ENCODE measurements at places on chromosomes 16 and 17.

DNA sequence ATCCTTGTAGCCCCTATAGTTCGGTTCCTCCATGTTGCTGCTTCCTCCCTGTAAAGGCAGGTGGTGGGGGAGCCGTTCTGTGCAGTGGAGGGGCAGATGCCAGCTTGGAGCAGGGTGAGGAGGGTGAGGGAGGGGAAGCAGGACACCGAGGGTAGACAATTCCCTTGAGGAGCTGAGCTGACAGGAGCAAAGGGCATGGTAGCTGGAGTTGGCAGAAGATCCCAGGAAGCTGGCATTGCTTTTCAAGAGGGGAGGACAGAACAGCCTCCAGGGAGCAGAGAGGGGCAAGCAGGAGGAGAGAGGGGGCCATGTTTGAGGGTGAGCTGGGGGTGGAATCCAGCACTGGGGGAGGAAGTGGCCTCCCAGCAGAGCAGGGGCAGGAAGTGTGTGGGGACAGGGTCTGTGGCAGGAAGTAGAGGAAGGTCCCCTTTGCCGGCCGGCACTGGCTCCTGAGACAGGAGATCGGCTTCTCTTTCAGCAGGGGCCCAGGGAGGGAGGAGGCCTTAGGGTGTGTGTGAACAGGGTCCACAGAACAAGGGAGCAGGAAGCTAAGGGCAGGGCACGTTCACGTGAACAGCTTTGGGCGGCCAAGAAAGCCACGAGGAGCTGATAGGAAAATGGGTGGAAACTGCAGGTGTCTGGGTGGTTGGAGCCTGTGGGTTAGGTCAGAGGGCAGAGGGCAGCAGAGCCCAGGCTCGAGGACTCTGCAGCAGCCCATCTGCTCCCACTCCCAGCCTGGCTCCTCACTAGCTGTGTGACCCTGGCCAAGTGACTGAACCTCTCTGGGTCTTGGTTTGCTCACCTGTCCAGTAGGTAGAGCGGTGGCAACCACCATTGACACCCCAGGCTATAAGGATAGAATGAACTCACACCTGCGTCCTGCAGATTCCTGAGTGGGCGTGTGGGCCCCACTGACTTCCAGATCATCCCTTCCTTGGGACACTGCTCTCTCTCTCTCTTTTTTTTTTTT is 17.5 kb upstream of the SPNS2 start:
- DNase-seq = no peak

- no peak for DNase-seq
Observed at GRCh38 chr16:64864232-64864809, 257.5 kb downstream of the CDH11 start.

DNA sequence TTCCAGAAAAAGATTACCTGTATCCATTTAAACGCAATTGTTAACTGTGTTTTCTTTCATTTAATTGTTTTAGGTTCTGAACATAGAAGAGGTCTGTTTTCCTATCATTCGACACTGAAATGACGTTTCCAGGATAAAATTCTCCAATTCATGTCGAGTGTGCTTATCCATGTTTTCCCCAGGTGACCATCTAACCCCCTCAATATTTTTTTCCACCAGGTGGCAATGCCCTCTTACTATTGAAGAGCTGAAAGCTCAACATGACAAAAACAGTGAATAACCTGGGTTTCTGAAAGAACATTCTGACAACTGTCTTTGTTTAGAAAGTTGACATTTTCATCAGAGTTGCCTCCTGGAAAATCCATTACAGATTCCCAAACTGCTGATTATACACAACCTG is 948.7 kb downstream of the KCNJ2 start:
- DNase-seq = no peak

GRCh38 chr16:89142474-89143195 is 28.9 kb upstream of the CDH15 start:
- DNase-seq = no peak

GRCh38 chr16:81275795-81276194 is 37.3 kb downstream of the BCO1 start:
- DNase-seq = no peak

DNA sequence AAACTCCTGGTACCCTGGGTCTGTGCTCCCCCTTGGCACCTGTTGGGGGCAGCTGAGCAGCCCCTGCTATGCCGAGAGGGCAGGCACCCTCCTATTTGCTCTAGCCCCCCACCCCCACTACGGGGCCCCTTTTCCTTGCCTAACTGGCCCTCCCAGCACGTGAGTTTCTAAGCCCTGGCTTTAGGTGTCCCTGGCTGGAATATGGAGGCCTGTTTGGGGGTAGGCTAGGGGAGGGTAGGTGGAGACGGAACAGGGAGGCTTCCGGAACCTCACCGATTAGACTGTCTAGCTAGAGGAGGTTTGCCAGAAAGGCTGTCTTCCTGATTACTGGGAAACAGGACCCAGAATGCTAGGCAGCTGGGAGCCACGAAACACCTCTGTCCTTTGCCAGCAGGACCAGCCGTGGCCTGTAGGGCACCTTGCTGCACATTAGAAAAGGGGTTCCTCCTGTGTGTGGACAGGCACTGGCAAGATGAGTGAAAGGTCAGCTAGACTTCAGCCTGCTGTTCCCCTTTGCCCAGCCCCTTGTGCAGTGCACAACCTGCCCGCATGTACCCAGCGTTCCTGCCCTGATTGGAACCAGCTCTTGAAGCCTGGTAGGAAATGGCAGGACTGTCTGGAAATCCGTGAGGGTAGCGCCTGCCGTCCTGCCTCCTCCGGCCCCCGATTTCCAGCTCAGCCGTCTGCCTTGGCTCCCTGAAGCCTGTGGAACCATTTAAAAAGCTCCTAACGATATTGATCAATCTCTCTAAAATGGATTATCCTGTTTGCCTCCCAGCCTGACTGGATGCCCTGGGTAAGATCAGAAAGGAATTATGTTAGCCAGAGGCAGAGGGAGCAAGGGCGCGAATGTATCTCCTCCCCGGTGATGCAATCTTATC is 83.4 kb upstream of the GSE1 start:
- DNase-seq = no peak

DNA sequence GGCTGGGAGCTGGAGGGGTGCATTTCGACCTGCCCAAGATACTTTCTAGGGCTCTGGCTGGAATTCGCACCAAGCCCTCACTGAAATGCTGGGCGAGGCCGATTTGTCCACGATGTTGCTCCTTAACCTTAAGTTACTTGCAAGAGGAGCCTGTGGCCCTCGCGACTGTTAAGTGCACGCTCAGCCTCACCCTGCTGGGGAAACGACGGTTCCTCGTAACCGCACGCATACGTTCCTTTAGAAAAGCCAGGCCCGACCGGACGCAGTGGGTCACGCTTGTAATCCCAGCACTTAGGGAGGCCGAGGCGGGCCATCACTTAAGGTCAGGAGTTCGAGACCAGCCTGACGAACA is 607 bp upstream of the NCOR1 start:
- no peak for DNase-seq

DNA sequence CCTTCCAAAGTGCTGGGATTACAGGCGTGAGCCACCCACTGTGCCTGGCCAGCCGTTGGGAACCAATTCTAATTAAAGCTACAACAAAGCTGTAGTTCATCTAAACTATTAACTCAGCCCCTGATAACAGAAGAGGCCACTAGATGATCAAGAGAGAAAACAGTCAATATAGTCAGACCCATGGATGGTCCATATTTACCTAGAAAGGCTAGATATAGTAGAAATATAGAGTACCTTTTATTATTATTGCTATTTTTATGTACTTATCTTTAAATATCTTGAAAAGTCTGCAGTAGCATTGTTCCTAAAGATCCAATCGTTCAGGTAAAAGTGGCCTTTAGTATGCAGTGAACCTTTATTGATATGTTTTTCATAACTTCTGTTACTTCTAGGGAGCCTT is 43.2 kb downstream of the RNF213 start:
- DNase-seq = no peak

- no peak for DNase-seq
Observed at GRCh38 chr16:57534881-57535658, 1.3 kb downstream of the CCDC102A start.

DNA sequence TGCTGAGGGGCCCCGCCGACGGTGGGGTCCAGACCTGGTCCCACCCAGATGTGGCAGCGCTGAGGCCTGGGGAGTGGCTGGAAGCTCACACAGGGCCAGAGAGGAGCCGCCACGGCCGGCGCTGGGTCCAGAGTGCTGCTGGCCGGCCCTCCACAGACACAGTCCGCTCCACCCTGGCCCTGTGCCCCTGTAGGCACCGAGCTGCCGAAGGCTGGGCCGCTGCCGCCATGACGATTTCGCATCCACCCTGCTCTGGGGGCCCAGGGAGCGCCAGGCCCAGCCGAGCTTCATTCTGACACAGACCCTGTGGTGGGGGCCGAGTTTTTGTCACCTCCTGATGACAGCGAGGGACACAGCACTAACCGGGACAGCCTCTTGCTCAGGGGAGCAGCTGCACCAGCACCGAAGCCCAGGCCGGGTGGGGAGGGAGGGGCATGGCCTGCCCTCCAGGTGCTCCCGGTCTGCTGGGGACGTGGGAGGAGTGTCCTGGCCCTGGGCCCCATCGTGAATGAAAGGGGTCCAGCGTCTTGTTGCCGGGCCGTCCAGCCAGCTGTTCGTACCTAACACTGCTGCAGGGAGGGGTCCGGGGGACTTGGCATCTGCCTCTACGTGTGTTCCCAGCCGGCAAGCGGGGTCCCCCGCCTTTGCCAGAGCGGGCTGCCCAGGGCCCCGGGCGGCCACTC is 27.1 kb upstream of the SSTR5 start:
- no peak for DNase-seq

- no peak for DNase-seq
Observed at GRCh38 chr17:75622076-75622475, 11.2 kb upstream of the SMIM5 start.

- DNase-seq = no peak
Observed at GRCh38 chr17:70519300-70519699, 350.0 kb downstream of the KCNJ2 start.

- no peak for DNase-seq
Observed at GRCh38 chr16:51523400-51523799, 372.3 kb upstream of the SALL1 start.

- no peak for DNase-seq
Observed at GRCh38 chr16:85422196-85422631, 190.9 kb upstream of the GSE1 start.

DNA sequence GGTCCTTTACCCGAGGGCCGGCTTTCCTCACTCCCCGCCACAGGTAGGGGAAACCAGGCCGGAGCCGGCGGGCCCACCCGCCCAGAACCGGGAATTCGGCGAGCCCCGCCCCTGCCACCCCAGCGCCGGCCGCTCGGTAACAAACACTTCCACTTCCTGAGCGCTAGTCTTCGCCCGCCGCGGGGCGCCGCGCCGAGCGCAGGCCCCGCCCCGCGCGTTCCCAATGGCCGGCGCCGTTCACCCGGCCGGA is 224 bp upstream of the NHERF1 start:
- DNase-seq = no peak

- DNase-seq = no peak
Observed at GRCh38 chr16:79261944-79262552, 338.5 kb downstream of the MAF start.

DNA sequence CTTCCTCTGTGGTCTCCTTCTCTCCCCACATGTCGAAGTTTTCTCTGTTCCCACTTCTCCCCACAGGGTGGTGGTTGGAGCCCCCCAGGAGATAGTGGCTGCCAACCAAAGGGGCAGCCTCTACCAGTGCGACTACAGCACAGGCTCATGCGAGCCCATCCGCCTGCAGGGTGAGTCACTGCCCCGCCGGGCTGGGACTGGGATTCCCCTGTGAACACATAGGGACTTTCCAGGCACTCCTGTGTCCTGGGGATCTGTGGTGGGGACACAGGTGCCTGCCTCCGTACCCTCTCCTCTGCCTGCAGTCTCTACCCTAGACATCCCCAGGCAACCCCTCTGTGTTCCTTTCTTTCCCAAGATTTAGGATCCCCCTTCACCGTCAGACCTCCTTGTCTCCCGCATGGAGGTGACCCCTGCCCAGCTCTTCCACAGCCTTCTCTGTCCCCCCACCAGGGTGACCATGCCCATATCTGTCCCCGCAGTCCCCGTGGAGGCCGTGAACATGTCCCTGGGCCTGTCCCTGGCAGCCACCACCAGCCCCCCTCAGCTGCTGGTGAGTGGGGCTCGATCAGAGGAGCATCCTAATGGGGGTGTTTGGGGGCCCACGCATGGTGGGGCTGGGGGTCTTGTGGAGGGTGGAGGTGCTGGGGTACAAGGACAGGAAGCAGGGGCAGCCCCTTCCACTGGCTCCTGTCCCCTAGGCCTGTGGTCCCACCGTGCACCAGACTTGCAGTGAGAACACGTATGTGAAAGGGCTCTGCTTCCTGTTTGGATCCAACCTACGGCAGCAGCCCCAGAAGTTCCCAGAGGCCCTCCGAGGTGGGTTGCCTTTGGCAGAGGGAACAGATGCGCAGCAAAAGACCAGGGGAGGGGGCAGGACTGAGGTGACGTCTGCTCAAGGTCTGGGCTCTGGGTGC is 5.8 kb downstream of the ITGAM start:
- no peak for DNase-seq

GRCh38 chr17:65559804-65560627 is 1.4 kb downstream of the AXIN2 start:
- peak; percentile 35 for DNase-seq

DNA sequence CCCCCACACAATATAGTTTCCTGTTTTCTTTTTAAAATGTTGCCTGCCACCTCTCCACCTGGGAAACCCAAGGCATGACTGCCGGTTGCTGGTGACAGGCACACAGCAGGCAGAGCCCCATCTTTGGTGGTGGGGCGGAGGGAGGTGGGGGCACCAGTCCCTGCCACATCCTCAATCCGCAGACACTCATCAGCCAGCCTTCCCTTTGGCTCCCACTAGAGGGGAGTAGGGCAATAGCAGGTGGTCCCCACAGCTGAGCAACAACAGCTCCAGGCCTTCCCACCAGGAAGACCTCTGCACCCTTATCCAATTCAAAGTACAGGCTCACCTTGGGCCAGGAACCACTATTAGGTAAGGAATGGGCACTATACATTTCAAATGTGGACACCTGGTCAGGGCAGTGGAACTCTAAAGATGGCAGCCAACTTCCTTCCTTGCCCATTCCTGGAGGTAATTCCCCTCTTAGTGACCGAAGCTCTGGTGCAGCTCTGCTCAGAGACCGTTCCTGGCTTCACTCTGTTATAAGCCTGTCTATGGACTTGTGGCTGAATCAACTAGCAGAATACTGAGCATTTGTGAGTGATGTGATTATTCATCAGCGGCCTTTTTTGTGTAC is 13.9 kb downstream of the RECQL5 start:
- no peak for DNase-seq

DNA sequence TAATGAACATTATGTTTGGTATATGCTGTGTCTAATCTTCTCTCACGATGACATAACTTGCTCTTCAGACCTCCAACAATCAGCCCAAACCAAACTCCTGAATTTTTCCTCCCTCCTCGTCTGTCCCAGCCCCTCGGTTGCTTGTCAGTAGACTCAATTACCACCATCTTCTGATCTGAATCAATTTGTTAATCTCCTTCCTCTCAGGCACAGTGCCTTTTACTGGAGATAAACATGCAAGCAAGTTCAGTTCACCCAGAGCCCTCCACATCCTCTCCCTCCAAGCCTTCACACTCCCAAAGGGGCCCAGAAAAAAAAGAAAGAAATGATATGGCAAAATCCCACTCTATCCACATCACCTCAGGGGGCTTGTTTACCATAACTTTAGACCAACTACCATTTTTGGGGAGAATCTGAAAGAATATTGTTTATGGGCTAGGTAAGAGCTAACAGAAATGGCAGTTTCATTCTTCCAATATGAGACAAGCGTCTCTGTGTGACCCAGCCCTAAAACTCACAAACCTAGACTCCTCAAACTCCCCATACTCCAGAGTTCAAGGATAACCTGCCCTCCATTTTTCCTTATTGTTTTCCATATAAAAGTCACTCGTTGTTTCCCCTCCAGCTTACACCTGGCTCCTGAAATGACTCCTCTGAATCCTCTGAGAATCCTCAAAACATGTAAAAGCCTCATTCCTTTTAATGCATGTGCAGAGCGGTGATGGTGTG is 1.5 kb downstream of the TEX2 start:
- DNase-seq = no peak

GRCh38 chr17:36768394-36768793 is 167.0 kb downstream of the MRM1 start:
- no peak for DNase-seq

Data from progenitor cell of endocrine pancreas (in vitro differentiated cells).